Osteocyte (in vitro differentiated cells): ENCODE measurements at places on chromosomes 16 and 17. TPM values are rescaled to one million over a fixed set of nuclear protein-coding genes. Genes with fewer than 3 reads are reported as not detected.
A peak's percentile ranks its signal among the peaks of the same experiment; 100 is the strongest.

Gene CCL22
- not detected in 2 replicates for total RNA-seq

Gene CHTF8
- total RNA-seq: 88.0 and 91.7 TPM in 2 replicates

Gene VMO1
- 1.9 and 2.4 TPM in 2 replicates for total RNA-seq

Gene CPHXL2
- not detected in 2 replicates for total RNA-seq

Gene TNK1
- total RNA-seq: not detected in 2 replicates

Gene SCARF1
- 0.21 and 0.64 TPM in 2 replicates for total RNA-seq

Gene SMPD3
- total RNA-seq: not detected in 2 replicates

GRCh38 chr16:47699106-47699505, 238.0 kb downstream of the PHKB start:
- no peak for DNase-seq
- H3K4me3 ChIP-seq: no peak overlapping the region
- H3K27ac ChIP-seq: no peak overlapping the region
- H3K36me3 ChIP-seq: peaks cover 51% of the 10 kb centered on the region
- H3K27me3 ChIP-seq: no peaks in the 10 kb centered on the region

DNA sequence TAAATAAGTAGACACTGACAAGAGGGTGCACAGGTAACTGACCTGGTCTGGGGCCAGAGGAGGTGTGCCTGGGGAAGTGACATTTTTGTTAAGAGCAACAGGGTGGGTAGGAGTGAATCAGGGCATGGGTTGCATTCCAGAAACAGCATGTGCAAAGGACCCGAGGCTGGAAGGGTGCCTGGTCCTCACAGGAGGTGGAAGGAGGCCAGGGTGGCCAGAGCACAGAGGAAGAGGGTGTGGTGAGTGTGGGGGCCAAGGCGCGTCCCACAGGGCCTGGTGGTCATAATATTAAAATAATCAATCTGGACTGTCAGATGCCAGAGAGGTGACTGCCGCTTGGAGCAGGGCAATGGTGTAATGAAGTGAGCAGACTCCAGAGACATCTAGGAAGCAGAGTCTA, 14.3 kb downstream of the ARHGAP23 start:
- no peak overlapping the region for H3K4me3 ChIP-seq
- H3K36me3 ChIP-seq: no peaks in the 10 kb centered on the region
- no peak for DNase-seq
- H3K4me1 ChIP-seq: peaks cover 48% of the 10 kb centered on the region
- no peaks in the 10 kb centered on the region for H3K27me3 ChIP-seq
- H3K27ac ChIP-seq: peak overlapping the region; percentile 61

DNA sequence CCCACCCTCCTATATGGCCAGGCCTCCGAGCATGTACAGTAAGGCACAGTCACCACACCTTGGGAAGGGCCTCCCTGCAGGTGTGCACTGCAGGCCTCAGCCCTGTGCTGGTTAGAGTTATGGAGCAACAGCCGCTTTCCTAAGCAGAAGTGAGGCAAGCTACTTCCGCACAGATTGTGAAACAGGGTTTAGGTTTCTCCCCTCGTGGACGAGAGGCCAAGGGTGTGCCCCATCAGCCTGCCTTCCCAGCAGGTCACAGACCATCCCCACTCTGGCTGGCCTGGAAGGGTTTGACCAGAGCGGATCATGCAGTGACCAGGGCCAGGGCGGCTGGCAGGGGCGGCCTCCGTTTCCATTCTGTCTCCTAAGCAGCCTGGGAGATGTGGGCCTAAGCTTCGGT, 4.7 kb downstream of the MSRB1 start:
- no peak for DNase-seq
- no peak overlapping the region for H3K4me3 ChIP-seq
- H3K27ac ChIP-seq: no peak overlapping the region

DNA sequence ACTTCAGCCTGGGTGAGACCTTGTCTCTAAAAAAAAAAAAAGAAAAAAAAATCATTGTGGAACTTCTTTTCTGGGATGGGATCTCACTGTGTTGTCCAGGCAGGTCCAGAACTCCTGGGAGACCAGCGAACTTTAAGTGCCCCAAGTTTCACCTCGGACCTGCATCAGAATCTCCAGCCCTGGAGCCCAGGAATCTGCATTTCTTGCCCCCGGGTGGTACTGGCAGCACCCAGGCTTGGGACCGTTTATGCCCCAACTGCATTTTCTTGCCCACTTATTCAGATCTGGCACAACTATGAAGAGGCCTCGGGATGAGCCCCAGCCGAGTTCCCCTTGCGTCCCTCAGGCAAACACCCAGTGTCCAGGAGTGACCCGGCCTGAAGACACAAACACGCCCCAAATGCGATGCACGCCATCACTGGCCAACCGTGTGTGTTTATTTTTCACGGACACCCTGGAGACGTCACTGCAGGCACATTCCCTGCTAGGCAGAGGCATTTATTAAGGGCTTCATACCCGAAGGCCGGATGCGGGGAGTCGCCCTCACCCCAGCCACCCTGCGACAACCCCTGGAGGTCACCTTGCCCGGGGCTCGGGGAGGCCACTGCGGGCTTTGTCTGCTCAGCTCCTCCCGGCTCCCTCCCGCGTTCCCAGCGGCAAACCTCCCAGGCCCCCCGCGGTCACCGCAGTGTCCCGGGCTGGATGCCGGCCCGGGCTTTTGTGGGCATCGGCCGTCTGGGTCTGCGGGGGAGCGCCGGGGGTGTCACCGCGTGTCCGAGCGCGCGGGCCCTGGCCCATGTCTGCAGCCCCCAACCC, 684 bp upstream of the SPIRE2 start:
- peaks cover 13% of the 10 kb centered on the region for H3K4me1 ChIP-seq
- peak overlapping the region; percentile 72 for H3K4me3 ChIP-seq
- no peaks in the 10 kb centered on the region for H3K27me3 ChIP-seq
- no peaks in the 10 kb centered on the region for H3K36me3 ChIP-seq

- H3K4me3 ChIP-seq: no peak overlapping the region
- peaks cover 16% of the 10 kb centered on the region for H3K4me1 ChIP-seq
- no peaks in the 10 kb centered on the region for H3K27me3 ChIP-seq
Measured at GRCh38 chr17:44170135-44170498, 387 bp upstream of the ASB16 start.

- peak overlapping the region; percentile 54 for H3K4me3 ChIP-seq
- H3K4me1 ChIP-seq: peaks cover 72% of the 10 kb centered on the region
- peaks cover 3% of the 10 kb centered on the region for H3K36me3 ChIP-seq
Measured at GRCh38 chr16:85570213-85570734, 42.8 kb upstream of the GSE1 start.

- H3K4me1 ChIP-seq: no peaks in the 10 kb centered on the region
- H3K4me3 ChIP-seq: no peak overlapping the region
- H3K27me3 ChIP-seq: peaks cover 13% of the 10 kb centered on the region
Measured at GRCh38 chr16:71259086-71259485, 28.6 kb upstream of the HYDIN start.

GRCh38 chr16:17354141-17354601, 116.6 kb downstream of the XYLT1 start:
- no peaks in the 10 kb centered on the region for H3K27me3 ChIP-seq
- H3K4me3 ChIP-seq: no peak overlapping the region

GRCh38 chr16:67846063-67846319, 742 bp upstream of the NUTF2 start:
- no peaks in the 10 kb centered on the region for H3K36me3 ChIP-seq
- peak overlapping the region; percentile 80 for H3K4me3 ChIP-seq
- no peak for DNase-seq
- no peaks in the 10 kb centered on the region for H3K27me3 ChIP-seq

DNA sequence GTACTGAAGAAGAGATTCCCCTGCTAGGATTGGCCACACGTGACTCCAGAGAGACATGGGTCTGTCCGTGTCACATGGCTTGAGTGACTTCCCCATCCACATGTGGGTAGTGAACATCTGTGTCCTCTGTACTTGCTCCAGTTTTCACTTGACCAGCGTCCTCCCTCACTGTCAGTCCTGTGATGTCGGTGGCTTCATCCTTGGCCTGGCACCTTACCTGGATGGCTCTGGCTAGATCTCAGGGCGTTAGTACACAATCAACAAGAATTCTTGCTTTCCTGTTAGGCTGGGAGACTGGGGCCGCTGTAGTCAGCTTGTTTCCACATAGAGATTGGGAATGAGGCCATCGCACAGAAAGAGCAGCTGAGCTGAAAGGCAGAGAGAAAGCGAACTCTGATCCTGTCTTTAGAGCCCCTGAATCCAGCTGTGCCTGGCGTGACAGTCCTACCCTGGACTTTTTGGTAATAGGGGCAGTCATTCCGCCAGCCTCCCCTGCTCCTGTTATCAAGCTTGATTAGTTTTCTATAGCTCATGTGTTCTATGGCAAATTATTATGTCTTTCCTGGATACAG, 227.3 kb downstream of the SNX29 start:
- H3K36me3 ChIP-seq: peaks cover 2% of the 10 kb centered on the region
- H3K4me3 ChIP-seq: no peak overlapping the region
- H3K27ac ChIP-seq: no peak overlapping the region

GRCh38 chr16:9176547-9177418, 85.3 kb downstream of the HAPSTR1 start:
- no peaks in the 10 kb centered on the region for H3K27me3 ChIP-seq
- H3K36me3 ChIP-seq: no peaks in the 10 kb centered on the region
- no peak for DNase-seq
- no peaks in the 10 kb centered on the region for H3K4me1 ChIP-seq
- no peak overlapping the region for H3K4me3 ChIP-seq

DNA sequence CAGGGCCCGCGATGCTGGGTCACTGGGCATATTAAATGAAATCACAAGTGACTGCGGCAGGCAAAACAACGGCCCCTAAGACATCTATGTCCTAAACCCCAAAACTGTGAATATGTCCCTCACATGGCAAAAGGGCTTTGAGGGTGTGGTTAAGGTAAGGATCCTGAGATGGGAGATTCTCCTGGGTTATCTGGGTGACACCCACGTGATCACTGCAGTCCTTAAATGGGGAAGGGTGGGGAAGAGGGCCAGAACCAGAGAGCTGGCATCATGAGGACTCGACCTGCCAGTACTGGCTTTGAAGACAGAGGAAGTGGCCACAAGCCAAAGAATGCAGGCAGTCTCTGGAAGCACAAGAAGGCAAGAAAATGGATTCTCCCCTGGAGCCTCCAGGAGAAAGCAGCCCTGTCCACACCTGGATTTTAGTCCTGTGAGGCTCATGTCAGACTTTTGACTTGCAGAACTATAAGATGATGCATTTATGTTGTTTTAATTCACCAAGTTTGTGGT, 12.5 kb downstream of the COTL1 start:
- no peak overlapping the region for H3K4me3 ChIP-seq

GRCh38 chr17:21124086-21124485, 2.7 kb upstream of the DHRS7B start:
- H3K27me3 ChIP-seq: peaks cover 38% of the 10 kb centered on the region
- no peaks in the 10 kb centered on the region for H3K36me3 ChIP-seq
- DNase-seq: no peak
- H3K4me3 ChIP-seq: no peak overlapping the region
- H3K27ac ChIP-seq: no peak overlapping the region

DNA sequence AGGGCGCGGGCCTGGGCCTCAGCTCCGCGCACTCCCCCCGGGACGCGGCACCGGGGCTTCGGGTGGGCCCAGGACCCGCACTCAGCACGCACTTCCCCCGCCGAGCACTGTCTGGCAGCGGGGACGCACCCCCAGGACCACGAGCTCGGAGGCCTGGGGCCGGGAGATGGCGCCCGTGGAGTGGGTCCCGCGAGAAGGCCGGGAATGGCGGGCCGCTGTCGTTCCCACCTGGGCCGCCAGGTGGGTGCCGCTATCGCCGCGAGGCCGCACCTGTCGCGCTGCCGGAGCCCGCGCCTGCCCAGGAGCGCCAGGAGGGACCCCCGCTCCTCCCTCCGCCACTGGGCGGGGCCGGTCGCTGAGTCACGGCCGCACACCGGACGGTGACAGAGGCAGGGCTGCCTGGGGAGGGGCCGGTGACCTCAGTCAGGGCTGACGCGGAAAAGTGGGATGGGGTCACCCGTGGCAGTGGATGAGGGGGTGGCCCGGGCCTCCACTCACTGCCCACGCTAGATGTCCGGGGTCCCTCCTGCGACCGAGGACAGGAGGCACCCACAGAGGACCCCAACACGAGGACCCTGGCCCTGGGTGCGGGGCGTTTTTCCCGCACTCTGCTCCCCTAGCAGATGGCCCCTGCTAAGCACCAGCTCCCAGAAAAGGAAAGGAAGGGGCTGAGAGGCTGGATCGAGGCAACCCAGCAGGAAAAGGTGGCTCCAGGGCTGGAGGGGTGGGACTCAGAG, 6.9 kb upstream of the ACTG1 start:
- no peaks in the 10 kb centered on the region for H3K27me3 ChIP-seq
- no peaks in the 10 kb centered on the region for H3K36me3 ChIP-seq
- H3K4me1 ChIP-seq: peaks cover 43% of the 10 kb centered on the region

DNA sequence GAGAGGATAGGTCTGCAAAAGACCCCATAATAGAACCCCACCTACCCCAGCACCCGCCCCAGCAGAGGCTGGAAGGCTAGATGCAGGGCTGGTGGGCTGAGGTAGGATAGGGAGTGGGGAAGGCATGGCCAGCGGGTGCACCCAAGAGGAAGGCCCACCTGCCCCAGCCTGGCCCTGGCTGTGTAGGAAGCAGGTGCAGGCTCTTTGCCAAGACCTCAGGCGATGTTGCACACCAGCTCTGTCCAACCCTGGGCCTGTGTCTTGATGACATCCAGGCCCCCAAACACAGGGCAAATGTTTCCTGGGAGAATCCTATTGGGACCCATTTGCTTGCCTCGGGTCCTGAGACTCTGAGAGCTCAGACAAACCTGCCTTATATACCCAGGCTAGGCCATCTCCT, 12.2 kb downstream of the UNC119 start:
- no peak overlapping the region for H3K4me3 ChIP-seq
- no peak for DNase-seq
- no peaks in the 10 kb centered on the region for H3K36me3 ChIP-seq
- no peaks in the 10 kb centered on the region for H3K4me1 ChIP-seq

GRCh38 chr16:71426069-71426879, 15.6 kb downstream of the TLE7 start:
- H3K36me3 ChIP-seq: no peaks in the 10 kb centered on the region
- peaks cover 3% of the 10 kb centered on the region for H3K4me1 ChIP-seq
- no peak overlapping the region for H3K27ac ChIP-seq
- H3K4me3 ChIP-seq: peak overlapping the region; percentile 57
- no peak for DNase-seq

DNA sequence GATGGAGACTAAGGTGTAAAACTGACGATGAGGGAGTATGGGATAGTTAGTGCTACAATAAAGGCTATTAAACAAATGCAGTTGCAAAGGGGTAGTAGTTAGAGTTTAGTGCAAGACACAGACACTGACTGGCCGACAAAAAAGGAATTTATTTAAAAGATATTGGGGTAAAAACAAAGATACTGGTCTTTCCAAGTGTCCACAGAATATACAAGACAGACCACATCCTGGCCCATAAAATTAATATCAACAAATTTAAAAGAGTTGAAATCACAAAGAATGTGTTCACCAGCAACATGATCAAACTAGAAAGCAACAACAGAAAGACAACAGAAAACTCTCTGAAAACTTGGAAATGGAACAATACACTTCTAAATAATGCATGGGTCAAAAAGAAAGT, 54.7 kb downstream of the CFDP1 start:
- peaks cover 50% of the 10 kb centered on the region for H3K4me1 ChIP-seq
- H3K4me3 ChIP-seq: no peak overlapping the region
- H3K27me3 ChIP-seq: no peaks in the 10 kb centered on the region
- DNase-seq: no peak
- peaks cover 14% of the 10 kb centered on the region for H3K36me3 ChIP-seq

GRCh38 chr16:30555315-30556124, 2.7 kb downstream of the ZNF764 start:
- H3K4me1 ChIP-seq: peaks cover 21% of the 10 kb centered on the region
- H3K27ac ChIP-seq: peak overlapping the region; percentile 10
- H3K27me3 ChIP-seq: no peaks in the 10 kb centered on the region
- peak overlapping the region; percentile 62 for H3K4me3 ChIP-seq
- DNase-seq: no peak
